LHCN-M2 (cell line): ENCODE measurements at places on chromosomes 13 and 19. TPM values are rescaled to one million over a fixed set of nuclear protein-coding genes. Genes with fewer than 3 reads are reported as not detected.

JUND gene
- 47.3 and 60.9 TPM in 2 replicates for total RNA-seq

ZNF610 gene
- total RNA-seq: 1.8 and 2.4 TPM in 2 replicates

ZNF681 gene
- 2.4 and 4.5 TPM in 2 replicates for total RNA-seq

C19orf73 gene
- 1.1 and 3.1 TPM in 2 replicates for total RNA-seq

PCDH17 gene
- total RNA-seq: not detected in 2 replicates

GRCh38 chr19:33403973-33404304, 30.4 kb downstream of the CEBPG start:
- DNase-seq: no peak
